ENCODE measurements at places on chromosomes 4 and X. TPM values are rescaled to one million over a fixed set of nuclear protein-coding genes. Genes with fewer than 3 reads are reported as not detected.

- no peak overlapping the region for H3K4me3 ChIP-seq
- no peak overlapping the region for H3K27ac ChIP-seq
- H3K36me3 ChIP-seq: no peaks in the 10 kb centered on the region
- no peaks in the 10 kb centered on the region for H3K4me1 ChIP-seq
- DNase-seq: no peak
Measured at GRCh38 chrX:50920132-50920531, 9.6 kb downstream of the BMP15 start.

GRCh38 chrX:14673236-14673635 lies 143.9 kb downstream of the GLRA2 start:
- DNase-seq: no peak
- no peaks in the 10 kb centered on the region for H3K36me3 ChIP-seq
- no peaks in the 10 kb centered on the region for H3K27me3 ChIP-seq
- H3K4me3 ChIP-seq: no peak overlapping the region
- no peaks in the 10 kb centered on the region for H3K4me1 ChIP-seq

Gene AR
- 0.06 TPM for total RNA-seq

- H3K36me3 ChIP-seq: no peaks in the 10 kb centered on the region
- peaks cover 9% of the 10 kb centered on the region for H3K4me1 ChIP-seq
- DNase-seq: no peak
- H3K27ac ChIP-seq: no peak overlapping the region
Measured at GRCh38 chr4:122603156-122603574, 17.7 kb downstream of the IL21 start.

Gene TMEM271
- total RNA-seq: not detected

Gene UGT8
- total RNA-seq: 0.29 TPM

Gene USP51
- 0.82 TPM for total RNA-seq

DNA sequence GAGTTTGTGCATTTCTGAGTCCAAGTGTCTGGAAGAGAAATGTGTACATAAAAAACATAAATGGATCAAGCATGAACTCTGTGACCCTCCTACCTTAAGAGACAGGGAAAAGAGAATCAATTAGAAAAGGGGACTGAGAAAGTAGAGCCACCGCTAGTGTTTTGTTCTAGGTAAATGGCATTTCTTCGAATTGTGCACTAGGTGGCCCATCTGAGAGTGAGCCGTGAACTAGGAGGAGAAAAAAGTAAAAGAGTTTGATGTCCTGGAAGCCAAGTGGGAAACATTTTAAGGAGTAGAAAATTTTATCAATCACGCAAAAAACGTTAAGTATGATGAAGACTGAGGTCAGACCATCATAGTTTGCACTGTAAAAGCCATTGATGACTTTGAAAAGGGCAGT lies 55.1 kb downstream of the NAF1 start:
- DNase-seq: no peak
- peaks cover 5% of the 10 kb centered on the region for H3K36me3 ChIP-seq
- H3K27ac ChIP-seq: no peak overlapping the region
- H3K27me3 ChIP-seq: no peaks in the 10 kb centered on the region

- H3K4me3 ChIP-seq: no peak overlapping the region
- no peak for DNase-seq
- no peaks in the 10 kb centered on the region for H3K36me3 ChIP-seq
- no peak overlapping the region for H3K27ac ChIP-seq
- no peaks in the 10 kb centered on the region for H3K4me1 ChIP-seq
Measured at GRCh38 chr4:70277121-70277520, 34.7 kb downstream of the CSN3 start.

Gene GPR173
- total RNA-seq: 0.20 TPM

DNA sequence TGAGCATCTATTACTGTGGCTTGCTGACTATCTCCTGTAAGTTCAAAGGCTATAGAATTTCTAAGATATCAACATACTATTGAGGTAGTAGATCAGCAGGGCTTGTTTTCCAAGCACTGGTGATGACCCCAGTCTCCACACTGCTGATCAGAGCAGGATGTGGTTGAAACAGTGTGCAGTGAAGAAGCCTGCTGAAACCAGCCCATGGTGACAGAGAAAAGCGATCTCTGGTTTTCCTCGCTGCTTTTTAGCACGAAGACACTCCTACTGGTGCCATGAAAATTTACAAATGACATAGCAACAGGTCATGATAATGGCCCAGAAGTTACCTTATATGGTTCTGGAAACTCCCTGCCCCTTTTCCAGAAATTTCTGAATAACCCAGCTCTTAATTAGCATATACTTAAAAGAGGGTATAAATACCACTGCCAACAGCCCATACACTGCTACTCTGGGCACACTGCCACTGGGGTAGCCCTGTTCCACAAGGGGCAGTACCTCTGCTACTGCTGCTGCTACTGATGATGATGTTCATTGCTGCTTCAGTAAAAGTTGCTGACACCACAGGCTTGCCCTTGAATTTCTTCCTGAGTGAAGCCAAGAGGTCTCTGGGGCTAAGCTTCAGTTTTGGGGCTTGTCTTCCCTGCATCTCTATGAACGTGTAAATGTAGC lies 1689.5 kb upstream of the PCDH10 start:
- H3K36me3 ChIP-seq: no peaks in the 10 kb centered on the region
- no peak overlapping the region for H3K4me3 ChIP-seq
- no peak for DNase-seq
- no peak overlapping the region for H3K27ac ChIP-seq
- no peaks in the 10 kb centered on the region for H3K4me1 ChIP-seq
- H3K27me3 ChIP-seq: no peaks in the 10 kb centered on the region

Gene DCTD
- 85.1 TPM for total RNA-seq

Gene TCP11X2
- total RNA-seq: not detected

Gene ADGRG2
- total RNA-seq: not detected

DNA sequence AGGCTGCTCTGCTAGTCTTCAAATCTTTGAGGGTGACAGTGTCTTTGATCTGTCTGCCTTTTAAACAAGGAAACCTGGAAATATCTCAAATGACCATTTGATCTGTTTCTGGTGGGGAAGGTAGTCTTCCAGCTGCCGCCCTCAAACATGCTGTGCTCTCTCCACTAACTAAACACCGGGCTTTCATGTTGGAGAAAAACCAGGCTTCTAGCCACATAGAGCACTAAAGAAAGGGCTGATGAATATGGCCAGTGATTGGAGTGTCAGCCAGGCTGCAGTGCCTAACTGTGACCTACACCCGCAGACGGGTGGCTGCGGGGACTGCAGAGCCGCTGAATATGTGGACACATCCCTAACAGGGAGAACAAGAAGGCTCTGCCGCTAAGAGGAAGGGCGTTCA lies 85.9 kb downstream of the UNC5C start:
- no peaks in the 10 kb centered on the region for H3K4me1 ChIP-seq
- H3K27me3 ChIP-seq: no peaks in the 10 kb centered on the region
- H3K36me3 ChIP-seq: no peaks in the 10 kb centered on the region
- no peak overlapping the region for H3K4me3 ChIP-seq

Gene HDX
- total RNA-seq: 1.5 TPM

GRCh38 chr4:71659979-71660378 lies 123.9 kb downstream of the GC start:
- no peak overlapping the region for H3K4me3 ChIP-seq
- DNase-seq: no peak
- H3K27me3 ChIP-seq: peaks cover 12% of the 10 kb centered on the region
- peaks cover 5% of the 10 kb centered on the region for H3K4me1 ChIP-seq
- no peak overlapping the region for H3K27ac ChIP-seq

Gene CLGN
- total RNA-seq: not detected

Gene SLIT2
- total RNA-seq: not detected

Gene TRIM60
- total RNA-seq: not detected

Gene UGT2A1
- not detected for total RNA-seq

DNA sequence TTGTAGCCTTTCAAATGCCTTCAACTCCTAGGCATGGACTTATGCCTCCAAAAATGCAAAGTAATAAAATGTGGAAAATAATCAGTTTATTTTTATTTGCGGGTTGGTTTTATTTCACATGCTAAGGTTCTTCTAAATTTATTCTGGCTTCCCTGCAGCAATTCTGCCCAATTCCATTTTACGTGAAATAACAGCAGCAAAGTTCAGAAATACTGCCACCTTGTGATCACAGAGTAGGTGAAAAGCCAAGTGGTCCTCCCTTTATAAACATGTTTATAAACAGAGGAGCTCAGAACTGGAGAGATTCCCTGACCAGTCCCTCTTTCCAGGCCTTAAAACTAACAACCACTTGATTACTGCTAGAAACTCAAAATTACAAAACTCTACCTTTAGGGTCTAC lies 14.7 kb upstream of the DCHS2 start:
- peaks cover 66% of the 10 kb centered on the region for H3K27me3 ChIP-seq
- no peak for DNase-seq
- no peak overlapping the region for H3K27ac ChIP-seq
- no peaks in the 10 kb centered on the region for H3K4me1 ChIP-seq

- DNase-seq: no peak
- no peak overlapping the region for H3K4me3 ChIP-seq
- H3K36me3 ChIP-seq: no peaks in the 10 kb centered on the region
Measured at GRCh38 chr4:140047786-140048185, 106.2 kb downstream of the MAML3 start.

GRCh38 chr4:121734571-121734970 lies 30.4 kb downstream of the SMIM43 start:
- H3K36me3 ChIP-seq: no peaks in the 10 kb centered on the region
- no peak overlapping the region for H3K4me3 ChIP-seq
- peaks cover 12% of the 10 kb centered on the region for H3K27me3 ChIP-seq

DNA sequence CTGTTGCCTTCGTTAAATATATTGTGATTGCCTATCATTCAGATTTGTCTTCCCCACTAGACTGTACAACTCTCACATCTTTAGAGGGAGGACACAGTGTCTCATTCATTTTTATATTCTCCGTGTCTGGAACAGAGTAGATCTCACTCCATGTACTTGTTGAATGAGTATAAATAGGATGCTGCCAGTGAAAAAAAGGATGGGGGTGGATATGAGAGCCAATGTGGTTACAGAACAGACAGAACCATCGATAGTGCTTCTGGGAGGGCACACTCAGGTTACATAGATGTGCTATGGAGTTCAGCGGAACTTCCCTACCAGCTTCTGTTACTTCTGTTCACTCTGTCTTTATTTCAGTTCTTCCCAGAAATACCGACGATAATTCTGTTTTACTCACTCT lies 66.9 kb downstream of the SH2D1A start:
- no peak overlapping the region for H3K4me3 ChIP-seq
- no peak overlapping the region for H3K27ac ChIP-seq
- H3K27me3 ChIP-seq: no peaks in the 10 kb centered on the region
- DNase-seq: no peak

- no peaks in the 10 kb centered on the region for H3K4me1 ChIP-seq
- no peak for DNase-seq
- no peaks in the 10 kb centered on the region for H3K36me3 ChIP-seq
- H3K27ac ChIP-seq: no peak overlapping the region
- H3K27me3 ChIP-seq: peaks cover 8% of the 10 kb centered on the region
Measured at GRCh38 chr4:109238746-109239145, 63.7 kb downstream of the COL25A1 start.

GRCh38 chr4:158826882-158827281 lies 58.1 kb downstream of the FNIP2 start:
- peak overlapping the region; percentile 63 for H3K27ac ChIP-seq
- H3K4me3 ChIP-seq: no peak overlapping the region
- H3K36me3 ChIP-seq: peaks cover 33% of the 10 kb centered on the region
- no peak for DNase-seq
- H3K4me1 ChIP-seq: peaks cover 58% of the 10 kb centered on the region
- H3K27me3 ChIP-seq: no peaks in the 10 kb centered on the region

Gene MSL3
- total RNA-seq: 49.9 TPM

- H3K36me3 ChIP-seq: no peaks in the 10 kb centered on the region
- H3K4me1 ChIP-seq: peaks cover under 1% of the 10 kb centered on the region
- no peak overlapping the region for H3K4me3 ChIP-seq
- H3K27ac ChIP-seq: no peak overlapping the region
Measured at GRCh38 chr4:13633671-13634070, 6.1 kb upstream of the BOD1L1 start.

Gene CACNA1F
- 1.3 TPM for total RNA-seq

- H3K27ac ChIP-seq: no peak overlapping the region
- H3K27me3 ChIP-seq: peaks cover 12% of the 10 kb centered on the region
- no peak for DNase-seq
- H3K4me1 ChIP-seq: peaks cover 7% of the 10 kb centered on the region
- H3K36me3 ChIP-seq: no peaks in the 10 kb centered on the region
- no peak overlapping the region for H3K4me3 ChIP-seq
Measured at GRCh38 chrX:101551380-101551767, 1.0 kb downstream of the ARMCX1 start.

Gene ZDHHC9
- total RNA-seq: 5.5 TPM

- H3K36me3 ChIP-seq: no peaks in the 10 kb centered on the region
- no peaks in the 10 kb centered on the region for H3K4me1 ChIP-seq
- H3K27me3 ChIP-seq: no peaks in the 10 kb centered on the region
- DNase-seq: no peak
- no peak overlapping the region for H3K27ac ChIP-seq
Measured at GRCh38 chr4:160175064-160175643, 1072.3 kb downstream of the RAPGEF2 start.

Gene VCX3A
- total RNA-seq: not detected

Gene ESX1
- total RNA-seq: not detected

Gene DRD5
- total RNA-seq: not detected

GRCh38 chrX:23332101-23332887 lies 2.4 kb upstream of the PTCHD1 start:
- H3K27me3 ChIP-seq: peaks cover 48% of the 10 kb centered on the region
- H3K4me1 ChIP-seq: peaks cover 3% of the 10 kb centered on the region
- no peaks in the 10 kb centered on the region for H3K36me3 ChIP-seq
- no peak overlapping the region for H3K4me3 ChIP-seq
- DNase-seq: no peak

DNA sequence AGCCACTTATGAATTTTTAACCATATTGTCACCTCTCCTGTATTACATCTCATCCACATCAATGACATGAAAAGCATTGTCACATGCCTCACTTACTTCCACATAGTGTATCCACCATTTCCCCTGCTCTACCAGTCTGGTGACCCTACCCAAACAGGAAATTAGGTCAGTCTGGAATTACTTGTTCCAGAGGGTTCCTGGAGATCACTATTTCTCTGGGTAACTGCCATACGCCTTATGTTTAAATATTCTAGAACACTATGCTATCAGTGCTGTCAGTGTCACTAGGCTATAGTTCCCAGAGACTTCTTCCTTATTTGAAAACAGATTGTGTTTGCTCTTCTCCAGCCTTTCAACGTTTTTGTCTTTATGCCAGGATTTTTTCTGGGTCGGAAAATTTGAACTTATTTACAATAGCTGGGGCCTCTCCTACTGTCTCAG lies 15.0 kb downstream of the SRPX2 start:
- no peaks in the 10 kb centered on the region for H3K4me1 ChIP-seq
- no peak overlapping the region for H3K4me3 ChIP-seq
- peaks cover 3% of the 10 kb centered on the region for H3K27me3 ChIP-seq
- no peaks in the 10 kb centered on the region for H3K36me3 ChIP-seq

Gene ARHGAP6
- total RNA-seq: not detected

- no peaks in the 10 kb centered on the region for H3K4me1 ChIP-seq
- no peak overlapping the region for H3K4me3 ChIP-seq
- no peaks in the 10 kb centered on the region for H3K36me3 ChIP-seq
- H3K27ac ChIP-seq: no peak overlapping the region
- no peaks in the 10 kb centered on the region for H3K27me3 ChIP-seq
Measured at GRCh38 chr4:157010630-157011029, 39.0 kb upstream of the PDGFC start.

GRCh38 chr4:77025643-77026321 lies 50.0 kb downstream of the CCNI start:
- peak overlapping the region; percentile 23 for H3K27ac ChIP-seq
- H3K4me3 ChIP-seq: no peak overlapping the region
- peaks cover 39% of the 10 kb centered on the region for H3K4me1 ChIP-seq
- peaks cover 3% of the 10 kb centered on the region for H3K27me3 ChIP-seq
- peaks cover 36% of the 10 kb centered on the region for H3K36me3 ChIP-seq
- DNase-seq: peak; percentile 43

Gene GPC3
- total RNA-seq: not detected

- DNase-seq: no peak
- no peak overlapping the region for H3K27ac ChIP-seq
- no peaks in the 10 kb centered on the region for H3K4me1 ChIP-seq
Measured at GRCh38 chrX:107565015-107565414, 63.3 kb upstream of the PRPS1 start.
